ENCODE measurements at places on chromosomes 12 and 14.

DNA sequence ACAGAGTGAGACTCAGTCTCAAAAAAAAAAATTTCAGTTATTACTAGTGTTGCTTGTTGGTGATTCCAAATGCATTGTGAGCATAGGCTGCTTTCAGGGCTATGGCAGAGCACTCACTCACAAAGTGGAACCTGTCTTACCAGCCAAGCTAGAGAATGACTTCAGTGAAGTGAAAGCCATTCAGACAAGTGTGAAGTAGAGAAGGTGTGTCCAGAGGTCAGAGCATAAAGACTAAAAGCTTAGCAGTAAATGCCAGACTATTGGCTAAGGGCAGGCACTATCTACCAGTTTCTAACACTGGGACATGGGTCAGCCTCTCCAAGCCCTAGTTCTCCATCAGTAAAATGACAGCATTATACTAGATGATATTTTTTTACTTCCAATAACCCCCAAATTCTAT lies 12.7 kb downstream of the PPP1R36 start:
- DNase-seq, result no peak

- DNase-seq, result no peak
These were observed 87.7 kb downstream of the TMEM30B start for GRCh38 chr14:61193476-61193875.

GRCh38 chr12:68481181-68481941 lies 129.3 kb upstream of the RAP1B start:
- DNase-seq, result no peak

GRCh38 chr14:99750746-99751450 lies 42.3 kb upstream of the EML1 start:
- DNase-seq, result no peak

DNA sequence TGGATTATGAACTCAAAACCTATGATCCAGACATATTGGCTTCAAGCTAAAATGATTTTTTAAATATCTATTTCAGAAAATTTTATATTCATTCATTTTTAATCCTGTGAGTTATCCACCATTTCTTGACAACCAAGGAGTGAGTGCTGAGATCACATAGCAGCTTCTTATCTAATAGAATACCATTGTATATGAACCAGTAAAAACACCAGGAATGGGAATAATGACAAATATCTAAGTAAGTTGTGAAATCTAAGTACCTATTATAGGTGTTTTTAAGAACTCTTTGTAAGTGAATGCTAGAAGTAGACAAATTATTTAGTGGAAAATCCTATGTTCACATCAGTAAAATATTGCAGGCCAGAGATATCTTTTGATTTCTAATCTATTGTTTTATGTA lies 8.2 kb downstream of the LUM start:
- DNase-seq, result no peak

All from T-helper 9 cell (primary cell).